Vagina (tissue), 2 donors: ENCODE measurements at places on chromosomes 3 and 15.

- DNase-seq = no peak
These were observed 61.6 kb downstream of the SAMMSON start for GRCh38 chr3:70061096-70061495.

- DNase-seq = no peak
These were observed 165.2 kb upstream of the HES1 start for GRCh38 chr3:193970773-193971206.

DNA sequence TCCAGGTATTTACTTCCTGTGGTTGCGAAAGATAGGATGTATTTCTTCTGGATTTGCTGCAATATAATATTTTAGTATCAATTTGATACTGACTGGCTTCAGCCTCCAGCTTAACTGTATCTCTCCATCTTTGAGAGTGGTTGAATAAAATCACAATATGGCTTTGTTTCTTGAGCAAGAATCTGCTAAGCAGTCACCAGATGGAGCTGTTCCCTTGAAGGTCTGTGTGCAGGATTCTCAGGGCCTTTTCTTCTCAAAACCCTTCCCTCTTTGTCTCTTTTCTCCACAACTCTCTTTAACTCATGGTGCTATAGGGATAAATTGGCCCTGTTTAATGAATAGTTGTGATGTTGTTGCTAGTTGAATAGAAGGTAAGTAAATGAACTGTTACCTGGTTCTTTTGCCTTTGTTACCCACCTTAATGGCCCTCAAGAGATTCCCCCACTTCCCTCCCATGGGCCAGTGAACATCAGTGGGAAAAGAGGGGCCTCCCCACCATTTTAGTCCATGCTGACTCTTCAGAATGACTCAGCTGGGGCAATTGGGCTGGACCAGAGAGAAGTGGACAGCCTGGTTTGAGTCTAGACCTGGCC lies 34.8 kb upstream of the RAB6B start:
- no peak for DNase-seq

GRCh38 chr15:45121706-45122417 lies 7.7 kb downstream of the DUOXA2 start:
- no peak for DNase-seq

GRCh38 chr3:72160351-72160750 lies 375.4 kb upstream of the PROK2 start:
- no peak for DNase-seq

DNA sequence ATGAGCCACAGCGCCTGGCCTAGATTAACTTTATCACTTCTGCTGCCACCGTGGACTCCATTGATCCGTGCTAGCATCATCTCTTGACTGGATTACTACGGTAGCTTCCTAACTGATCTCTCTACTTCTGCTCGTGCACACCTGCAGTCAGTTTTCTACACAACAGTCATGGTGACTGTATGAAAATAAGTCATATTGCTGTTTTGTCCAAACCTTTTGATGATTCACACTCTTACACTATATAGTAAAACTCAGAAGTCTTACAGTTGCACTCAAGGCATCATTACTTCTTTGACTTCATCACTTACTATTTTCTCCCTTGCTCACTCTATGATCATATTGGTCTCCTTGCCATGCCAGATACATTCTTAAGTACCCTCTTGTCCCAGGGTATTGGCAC lies 10.1 kb downstream of the PDCD6IP start:
- DNase-seq = no peak

GRCh38 chr3:58837141-58837843 lies 170.7 kb upstream of the FAM3D start:
- no peak for DNase-seq

DNA sequence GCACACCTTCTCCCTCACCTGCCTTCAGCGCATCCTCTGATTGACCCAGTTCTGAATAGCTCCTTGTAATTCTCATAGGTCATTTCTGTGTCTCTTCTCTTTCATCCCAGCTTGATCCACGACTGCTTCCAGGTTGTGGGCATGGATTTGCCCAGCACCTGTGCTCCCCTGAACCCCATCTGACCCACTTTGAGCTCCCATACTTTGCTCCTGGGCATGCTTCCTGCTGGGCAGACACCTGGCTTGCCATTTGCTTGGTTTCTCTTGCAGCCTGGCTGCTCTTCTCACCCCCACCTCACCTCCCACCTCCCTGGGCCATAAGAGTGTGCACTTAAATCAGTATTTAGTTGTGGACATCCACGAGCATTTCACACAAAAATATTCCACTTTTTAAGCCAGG lies 635.5 kb downstream of the TBL1XR1 start:
- DNase-seq = no peak

DNA sequence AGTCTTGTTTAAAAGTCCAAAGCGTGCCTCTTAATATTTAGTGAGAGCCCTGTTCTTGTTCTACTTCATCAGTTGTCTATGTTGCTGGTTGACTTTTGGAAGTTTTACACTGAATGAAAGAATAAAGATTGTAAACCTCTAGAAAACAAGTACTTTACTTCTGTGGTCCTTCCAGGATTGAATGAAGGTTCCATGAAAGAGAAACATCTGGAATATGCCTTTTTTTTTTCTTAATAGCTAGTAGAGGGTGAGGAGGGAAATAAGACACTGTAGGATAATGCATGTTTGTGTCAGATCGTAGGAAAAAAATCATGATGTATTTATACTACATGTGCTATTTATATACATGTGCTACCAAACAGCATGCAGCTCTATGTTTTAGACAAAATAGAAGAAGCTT lies 203.0 kb downstream of the GHSR start:
- DNase-seq = no peak

GRCh38 chr3:108177536-108177935 lies 44.7 kb downstream of the IFT57 start:
- no peak for DNase-seq

- DNase-seq = no peak
These were observed 48.7 kb upstream of the CRTC3 start for GRCh38 chr15:90481023-90481422.

DNA sequence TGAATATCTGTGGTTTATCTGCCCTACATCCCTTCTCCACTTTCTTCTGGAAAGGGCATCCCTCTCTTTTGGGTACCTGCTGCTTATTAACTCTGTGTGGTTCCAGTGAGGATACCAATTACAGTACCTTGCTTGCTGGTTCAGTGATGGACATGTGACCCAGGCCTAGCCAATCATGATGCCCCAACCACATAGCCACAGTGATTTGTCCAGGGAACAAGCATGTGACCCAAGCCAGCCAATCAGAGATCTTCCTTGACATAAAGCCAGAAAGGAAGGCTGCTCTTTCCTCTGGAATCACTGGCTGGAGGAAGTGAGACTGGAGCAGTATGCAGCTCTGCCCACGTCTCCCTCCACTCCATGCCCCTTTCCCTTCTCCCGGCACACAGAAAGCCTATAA lies 10.9 kb upstream of the TMEM158 start:
- DNase-seq = no peak

DNA sequence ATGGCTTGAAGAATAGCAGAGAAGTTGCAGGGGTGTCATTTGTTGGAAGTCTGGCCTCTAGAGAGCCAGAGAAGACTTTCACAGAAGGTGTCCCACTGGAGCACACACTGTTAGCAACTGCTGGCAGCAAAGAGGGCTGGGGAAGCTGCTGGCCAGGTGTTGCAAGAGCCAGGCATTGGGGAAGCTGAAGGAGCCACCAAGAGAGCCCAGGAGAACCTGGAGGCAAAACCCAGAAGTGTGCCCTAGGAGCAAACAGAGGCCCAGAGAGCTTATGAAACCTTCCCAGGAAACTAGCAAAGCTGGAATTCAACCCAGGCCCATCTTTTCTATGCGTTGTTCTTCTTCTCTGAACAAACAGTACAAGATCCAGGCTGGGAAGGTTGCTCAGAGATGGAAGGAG lies 132.7 kb upstream of the TRIM42 start:
- no peak for DNase-seq

GRCh38 chr3:71587958-71588357 lies 4.4 kb upstream of the FOXP1 start:
- DNase-seq = no peak

- DNase-seq = no peak
These were observed 51.7 kb downstream of the EIF4E3 start for GRCh38 chr3:71673486-71673885.

DNA sequence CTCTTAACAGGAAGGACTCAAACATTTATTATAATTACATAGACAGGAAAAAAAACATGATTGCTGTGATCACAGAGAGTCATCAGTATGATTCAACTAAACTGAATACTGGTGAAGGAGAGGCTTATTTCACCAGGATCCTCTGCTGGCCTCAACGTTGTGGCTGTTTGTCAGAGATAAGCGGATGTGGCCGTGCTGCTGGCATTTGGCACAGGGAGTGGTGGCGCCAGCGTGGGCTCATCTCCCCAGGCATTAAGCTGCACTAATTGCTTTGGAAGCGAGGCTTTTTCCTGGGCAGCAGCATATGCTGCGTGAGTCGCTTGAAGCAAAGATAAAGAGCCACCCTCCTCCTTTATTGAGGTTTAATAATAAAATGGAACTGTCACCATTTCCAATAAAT lies 306.7 kb downstream of the LRTM1 start:
- no peak for DNase-seq

GRCh38 chr3:172034786-172035685 lies 4.3 kb upstream of the FNDC3B start:
- no peak for DNase-seq

GRCh38 chr3:124882816-124883747 lies 4.1 kb downstream of the ITGB5 start:
- DNase-seq = no peak

- no peak for DNase-seq
These were observed 160.1 kb upstream of the IL12A start for GRCh38 chr3:159828542-159828943.

- no peak for DNase-seq
These were observed 92.4 kb upstream of the CGNL1 start for GRCh38 chr15:57283774-57284503.

GRCh38 chr3:44478606-44479094 lies 1.2 kb upstream of the ZNF445 start:
- DNase-seq = no peak

GRCh38 chr15:98874773-98875172 lies 132.8 kb downstream of the PGPEP1L start:
- DNase-seq = no peak

DNA sequence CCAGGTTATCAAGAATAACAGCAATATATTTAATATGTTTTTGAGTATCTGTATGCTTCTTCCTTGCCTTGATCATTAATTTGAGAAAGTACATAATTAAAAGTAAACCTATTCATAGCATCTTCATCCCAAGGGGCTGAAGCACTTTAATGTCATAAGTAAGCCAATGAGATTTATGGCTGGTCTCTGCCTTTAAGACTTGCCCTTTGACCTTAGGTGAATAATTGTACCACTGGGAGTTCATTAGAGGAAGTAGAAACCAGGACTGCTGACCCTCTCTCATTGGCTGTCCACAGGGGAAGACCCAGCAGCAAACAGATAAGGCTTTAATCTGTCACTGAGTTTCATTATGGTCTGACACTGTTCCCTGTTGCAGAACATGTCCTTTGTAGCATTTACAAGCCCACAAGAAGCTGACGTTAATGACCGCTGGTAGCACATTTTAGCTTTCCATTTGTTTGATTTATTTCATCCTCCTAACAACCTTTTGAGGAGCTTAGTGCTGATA lies 16.3 kb upstream of the ERC2 start:
- DNase-seq = no peak

GRCh38 chr3:52052831-52053306 lies 3.5 kb downstream of the DUSP7 start:
- no peak for DNase-seq

GRCh38 chr3:185912512-185912911 lies 25.3 kb downstream of the TRA2B start:
- no peak for DNase-seq

DNA sequence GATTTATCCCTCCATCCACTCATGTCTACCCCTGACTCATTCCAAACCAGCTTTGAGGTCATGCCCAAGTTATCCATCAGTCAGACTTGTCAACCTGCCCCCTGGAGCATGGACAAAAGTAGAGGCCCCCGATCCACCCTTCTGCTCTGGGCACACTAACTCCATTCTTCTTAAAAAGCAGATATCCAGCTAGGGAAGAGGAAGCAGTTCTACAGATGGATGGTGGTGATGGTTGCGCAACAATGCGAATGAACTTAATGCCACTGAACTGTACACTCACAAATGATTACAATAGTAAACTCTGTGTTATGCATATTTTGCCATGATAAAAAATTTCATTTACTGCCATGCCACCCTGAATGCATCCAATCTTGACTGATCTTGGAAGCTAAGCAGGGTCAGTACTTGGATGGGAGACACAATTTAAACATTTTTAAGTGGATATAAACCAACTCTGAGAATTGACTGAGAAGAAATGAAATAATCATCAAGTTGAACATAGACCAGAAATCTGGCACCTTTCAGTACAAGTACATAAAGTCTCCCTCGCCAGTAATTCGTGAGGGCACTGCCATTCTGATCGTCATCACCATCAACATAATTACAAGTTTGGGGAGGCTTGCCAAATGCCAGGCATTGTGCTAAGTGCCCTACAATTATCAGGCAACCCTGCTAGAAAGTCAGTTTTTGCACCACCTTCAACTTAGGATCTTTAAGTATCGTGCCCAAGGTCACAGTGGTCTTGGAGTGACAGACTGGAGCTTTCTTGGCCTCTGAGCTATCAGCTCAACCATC lies 124.8 kb downstream of the ATP10A start:
- DNase-seq = no peak

- no peak for DNase-seq
These were observed 117.5 kb downstream of the CMSS1 start for GRCh38 chr3:99934975-99935797.

DNA sequence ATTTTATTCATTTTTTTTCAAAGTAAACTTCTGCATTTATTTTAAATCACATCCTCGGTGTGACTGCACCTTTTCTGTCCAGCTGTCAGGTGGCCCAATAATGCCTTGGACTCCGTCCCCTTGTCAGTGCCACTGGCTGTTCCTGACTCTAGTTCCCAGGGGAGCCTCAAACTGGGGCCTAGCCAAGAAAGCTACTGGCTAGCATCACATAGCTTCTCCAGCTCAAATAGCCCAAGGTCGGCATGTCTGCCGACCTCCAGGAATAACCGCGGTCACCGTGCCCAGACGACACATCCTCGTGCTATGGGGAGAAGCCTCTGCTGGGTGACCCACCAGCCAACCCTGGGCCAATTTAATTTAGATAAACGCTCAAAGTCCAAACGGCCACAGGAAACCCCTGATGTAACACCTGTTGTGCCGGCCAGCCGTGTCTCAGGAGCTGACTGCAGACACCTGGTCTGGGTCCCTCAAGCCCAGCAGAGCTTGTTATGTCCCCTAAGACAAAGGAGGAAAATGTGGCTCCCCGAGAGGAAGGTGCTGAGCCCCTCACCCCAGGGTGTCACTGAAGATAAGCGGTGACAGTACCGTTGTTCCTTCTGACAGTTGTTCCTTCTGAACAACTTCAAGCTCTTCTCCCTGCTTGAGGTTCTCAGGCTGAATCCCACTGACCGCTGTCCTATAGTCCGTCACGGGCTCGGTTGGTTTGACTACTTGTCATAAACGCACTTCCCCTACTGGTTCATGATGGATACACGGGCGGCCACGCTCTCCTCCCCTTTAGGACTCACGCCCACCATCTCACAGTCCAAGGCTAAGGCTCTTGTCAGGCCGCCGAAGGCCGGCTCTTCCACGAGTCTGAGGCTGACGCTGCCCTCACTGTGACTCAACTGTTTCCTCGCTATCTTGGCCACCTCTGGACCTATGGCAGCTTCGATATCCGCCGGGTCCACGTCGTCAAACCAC lies 126.2 kb downstream of the KLF13 start:
- no peak for DNase-seq
